Activated naive CD4-positive, alpha-beta T cell treated with anti-CD3 and anti-CD28 coated beads, Interleukin-2, amount 10 ng/mL, durations not matched to agents 7 days and 5 days (primary cell): ENCODE measurements at places on chromosomes 11 and 22.

DNA sequence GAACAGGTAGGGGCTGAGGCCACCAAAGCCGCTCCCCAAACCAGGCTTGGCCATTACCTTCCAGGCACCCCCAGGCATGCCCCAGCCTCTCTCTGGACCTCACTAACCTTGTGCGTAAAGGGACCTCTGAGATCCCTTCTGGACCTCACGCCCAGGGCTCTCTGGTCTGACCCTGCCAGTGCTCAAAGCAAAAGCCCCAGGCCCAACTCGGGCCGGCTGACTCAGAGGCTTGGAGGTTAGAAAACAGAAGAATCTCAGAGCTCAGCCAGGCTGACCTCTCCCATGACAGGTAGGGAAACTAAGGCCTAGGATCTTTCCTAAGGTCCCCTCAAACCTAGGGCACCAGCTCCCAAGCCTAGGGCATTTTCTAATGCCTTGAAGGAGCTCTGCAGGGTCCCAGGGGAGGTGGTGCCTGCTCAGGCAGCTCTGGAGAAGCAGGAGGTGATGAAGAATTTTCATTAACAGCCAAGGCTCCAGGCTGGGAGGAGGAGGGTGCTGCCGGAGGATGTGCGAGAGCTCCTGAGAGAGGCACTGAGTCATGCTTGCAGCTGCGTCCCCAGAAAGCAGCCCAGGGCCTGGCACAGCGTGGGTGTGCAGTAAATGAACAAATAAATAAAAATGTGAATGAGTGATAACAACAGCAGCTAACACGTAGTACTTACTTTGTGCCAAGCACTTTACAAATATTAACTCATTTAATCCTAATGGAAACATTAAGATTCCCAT, 25.6 kb downstream of the ARRB1 start:
- DNase-seq = peak; percentile 47

- DNase-seq = peak; percentile 90
Observed at GRCh38 chr11:129853518-129854231, 38.0 kb downstream of the TMEM45B start.

DNA sequence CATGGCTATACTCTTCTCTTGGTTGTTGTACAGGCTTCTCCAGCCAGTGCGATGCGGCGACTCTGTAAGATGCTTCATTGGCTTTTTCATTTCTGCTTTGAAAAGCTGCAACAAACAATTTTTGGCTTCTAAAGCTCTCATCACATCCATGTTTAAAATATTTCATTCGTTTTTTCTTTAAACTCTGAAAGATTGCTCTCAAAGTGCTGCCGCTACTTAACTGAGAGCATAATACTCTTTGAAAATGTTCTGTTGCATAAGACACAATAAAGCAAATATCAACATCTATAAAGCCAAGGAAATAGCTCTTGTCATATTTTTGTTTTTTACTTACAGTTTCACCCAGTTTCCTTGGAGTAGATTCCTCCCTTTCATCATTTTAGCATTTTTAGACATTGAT, 468.3 kb downstream of the TBC1D22A start:
- DNase-seq = no peak

DNA sequence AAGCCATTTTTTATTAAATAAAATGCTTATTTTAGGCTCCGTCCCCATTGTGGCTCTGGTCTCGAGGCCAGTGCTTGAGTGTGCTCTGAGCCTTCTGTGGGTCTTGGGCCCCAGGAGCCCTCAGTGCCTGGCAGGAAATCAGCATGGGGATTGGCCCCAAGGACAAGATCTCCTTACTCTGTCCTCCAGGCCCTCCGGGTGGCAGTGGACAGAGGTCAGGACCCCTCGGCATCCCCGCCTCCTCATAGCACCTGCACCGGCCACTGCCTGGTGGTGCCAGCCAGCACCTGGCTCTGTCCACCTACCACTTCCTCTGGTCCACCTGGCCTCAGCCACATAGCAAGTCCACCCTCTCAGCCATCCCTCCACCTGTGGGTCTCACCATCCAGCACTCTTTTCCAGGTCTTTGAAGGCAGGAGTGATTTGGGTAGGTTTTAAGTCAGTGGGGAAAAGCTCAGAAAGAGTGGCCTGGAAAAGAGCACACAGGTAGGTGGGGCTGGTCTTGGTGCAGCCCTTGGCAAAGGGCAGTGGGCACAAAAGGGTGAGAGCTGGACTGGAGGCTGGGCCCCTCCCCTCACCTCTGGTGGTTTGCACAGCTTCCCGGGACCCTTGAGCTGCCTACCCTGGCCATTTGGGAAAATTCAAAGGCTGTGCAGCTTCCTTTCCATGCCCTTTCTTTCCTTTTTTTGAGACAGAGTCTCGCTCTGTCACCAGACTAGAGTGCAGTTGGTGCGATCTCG, 3.5 kb downstream of the CLDN5 start:
- no peak for DNase-seq

GRCh38 chr22:19688301-19689290, 25.7 kb upstream of the SEPTIN5 start:
- no peak for DNase-seq

DNA sequence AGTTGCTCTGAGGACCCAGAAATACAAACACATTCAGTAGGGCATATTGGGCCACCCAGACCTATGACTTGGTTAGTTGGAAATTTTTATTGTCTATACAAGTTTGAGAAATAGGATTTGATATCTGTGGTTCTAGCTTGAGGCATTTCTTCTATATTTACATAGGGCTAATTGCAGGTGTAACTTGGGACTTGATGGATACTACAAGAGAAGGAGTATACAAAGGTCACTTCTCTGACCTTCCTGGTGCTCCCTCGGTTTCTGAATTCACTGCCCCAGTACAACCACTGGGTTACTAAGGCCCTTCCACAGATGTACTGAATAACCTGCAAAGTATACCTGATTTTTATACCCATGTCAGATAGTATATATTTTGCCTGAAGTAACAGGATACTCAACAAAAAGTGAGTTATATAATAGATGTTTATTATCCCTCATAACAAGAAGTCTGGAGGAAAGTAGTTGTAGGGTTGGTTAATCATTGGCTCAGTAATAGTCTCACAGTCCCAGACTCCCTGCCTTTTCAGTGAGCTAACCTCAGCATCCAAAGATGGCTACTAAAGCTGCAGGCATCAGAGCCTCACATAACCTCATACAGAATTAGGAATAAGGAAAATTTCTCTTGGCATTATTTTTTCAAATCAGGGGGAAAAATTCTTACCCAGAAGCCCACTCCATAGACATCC, 8.8 kb upstream of the PGR start:
- DNase-seq = no peak

DNA sequence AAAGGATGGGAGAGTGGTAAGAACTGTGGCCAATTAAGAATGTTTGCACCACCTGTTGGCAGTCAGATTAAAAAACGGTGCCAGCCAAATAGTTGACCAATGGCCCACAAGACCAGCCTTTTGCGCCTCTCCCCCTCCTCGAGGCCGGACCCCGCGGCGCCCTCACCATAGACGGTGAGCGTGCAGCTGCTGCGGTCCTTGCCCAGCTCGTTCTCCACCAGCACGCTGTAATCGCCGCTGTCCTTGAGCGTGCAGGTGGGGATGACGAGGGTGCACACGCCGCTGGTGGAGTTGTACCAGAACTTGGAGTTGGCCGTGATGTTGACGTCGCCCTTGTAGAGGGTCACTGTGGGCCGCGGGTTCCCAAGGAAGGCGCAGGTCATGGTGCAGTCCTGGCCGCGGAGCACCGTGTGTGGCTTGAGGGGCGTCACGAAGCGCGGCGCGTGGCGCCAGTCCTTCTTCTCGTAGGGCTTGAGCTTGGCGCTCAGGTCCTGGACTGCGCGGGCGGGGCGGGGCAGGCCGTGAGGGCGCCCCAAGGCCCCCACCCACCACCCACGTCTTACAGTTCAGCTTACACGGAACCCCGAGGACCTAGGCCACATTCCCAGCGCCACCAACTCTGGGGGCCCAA, 7.2 kb downstream of the TMEM86A start:
- DNase-seq = peak; percentile 30

- DNase-seq = no peak
Observed at GRCh38 chr22:45969414-45969799, 7.6 kb downstream of the WNT7B start.

DNA sequence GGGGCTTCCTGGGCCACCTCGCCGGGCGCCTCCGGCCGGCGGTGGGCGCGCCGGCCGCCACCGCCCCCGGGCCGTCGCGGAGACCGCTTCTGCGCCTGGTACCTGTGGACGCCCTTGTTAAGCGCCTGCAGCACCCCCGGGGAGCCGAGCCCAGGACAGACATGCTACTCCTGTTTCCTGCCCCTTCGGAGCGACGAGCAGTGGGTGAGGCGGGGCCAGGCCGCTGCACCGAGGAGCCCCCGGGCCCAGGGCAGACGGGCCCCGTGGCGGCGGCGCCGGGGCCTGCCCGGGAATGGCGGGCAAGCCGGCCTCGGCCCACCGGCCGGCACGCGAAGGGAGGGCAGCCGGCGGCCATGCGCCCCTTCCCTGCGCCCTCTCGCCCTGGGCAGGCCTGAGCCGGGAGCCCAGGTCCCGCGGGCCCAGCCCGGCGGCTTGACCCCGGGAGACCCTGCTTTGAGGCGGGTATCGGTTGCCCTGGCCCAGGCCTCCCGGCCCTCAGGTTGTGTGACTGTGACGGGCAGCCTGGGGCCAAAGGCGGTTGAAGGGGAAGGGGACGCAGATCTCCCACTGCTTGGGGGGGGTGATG, 789 bp upstream of the KDM2A start:
- DNase-seq = peak; percentile 73

- DNase-seq = no peak
Observed at GRCh38 chr11:121249039-121249663, 43.4 kb upstream of the SC5D start.

DNA sequence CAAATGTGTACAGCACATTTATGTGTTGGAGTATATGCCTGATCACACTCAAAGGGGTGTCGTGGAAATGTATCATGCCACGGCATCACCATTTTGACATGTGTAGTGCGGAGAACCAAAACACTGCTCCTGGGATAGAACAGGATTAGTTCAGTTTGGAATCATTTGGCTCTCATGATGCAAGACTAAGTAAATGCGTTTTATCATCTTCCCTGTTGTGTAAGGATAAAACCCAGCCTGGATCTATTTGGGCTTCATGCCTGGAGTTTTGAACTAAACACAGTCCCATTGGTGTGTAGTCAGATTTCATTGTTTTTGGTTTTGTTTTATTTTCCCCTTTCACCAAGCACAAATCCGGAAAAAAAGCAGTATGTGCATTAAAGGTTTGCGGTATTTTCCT, 574.3 kb downstream of the NTM start:
- no peak for DNase-seq

DNA sequence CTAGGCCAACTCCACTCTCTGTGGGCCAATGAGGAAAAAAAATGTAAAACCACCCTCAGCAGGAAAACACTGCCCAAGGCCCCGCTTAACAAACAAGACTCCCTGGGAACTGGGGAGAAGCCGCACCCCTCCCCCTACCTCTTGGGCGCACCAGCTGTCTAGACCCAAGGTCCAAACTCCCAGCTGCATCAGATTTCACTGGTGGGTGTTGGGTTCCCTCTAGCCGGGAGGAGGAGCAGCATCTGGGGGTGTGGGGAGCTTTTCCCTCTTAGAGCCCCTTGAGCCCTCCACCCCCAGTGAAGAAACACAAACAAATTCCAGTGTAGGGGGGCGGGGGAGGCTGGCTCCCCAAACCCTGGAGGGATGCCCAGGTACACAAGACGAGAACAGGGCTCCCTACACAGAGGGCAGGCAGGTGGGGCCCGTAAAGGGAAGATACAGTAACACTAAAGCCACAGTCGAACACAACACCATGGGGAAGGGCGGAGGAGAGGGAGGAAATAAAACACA, 64.9 kb downstream of the NECTIN1 start:
- no peak for DNase-seq

- DNase-seq = peak; percentile 65
Observed at GRCh38 chr22:49789289-49790141, 38.2 kb downstream of the BRD1 start.

GRCh38 chr22:26604368-26604767, 13.5 kb downstream of the CRYBB1 start:
- DNase-seq = no peak

- DNase-seq = no peak
Observed at GRCh38 chr22:50601669-50602337, 1.2 kb downstream of the MAPK8IP2 start.
